Stimulated activated CD4-positive, alpha-beta T cell treated with anti-CD3 and anti-CD28 coated beads, Interleukin-4, amount 100 ng/mL, for 48 hours (primary cell): ENCODE measurements at places on chromosomes 1 and 21.

- no peak for DNase-seq
Measured at GRCh38 chr1:210663730-210664573, 335.2 kb downstream of the HHAT start.

DNA sequence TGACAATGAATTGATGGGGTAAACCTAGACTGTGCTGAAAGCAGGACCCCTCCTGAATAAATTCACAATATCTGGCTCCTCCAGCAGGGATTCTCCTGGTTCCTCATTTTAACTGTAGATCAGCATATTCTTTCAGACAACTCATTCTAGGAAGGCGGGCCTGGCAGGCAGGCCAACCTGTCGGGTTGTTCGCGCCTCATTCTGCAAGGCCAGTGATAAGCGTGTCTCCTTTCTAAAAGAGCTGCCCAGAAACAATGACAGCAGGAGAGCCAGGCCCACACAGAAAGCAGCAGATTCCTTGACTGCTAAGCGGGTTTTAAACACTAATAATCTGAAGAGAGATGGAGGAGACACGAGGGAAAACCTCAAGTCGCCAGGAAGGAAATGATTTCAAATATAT, 70.0 kb downstream of the NTPCR start:
- DNase-seq = no peak

GRCh38 chr1:94807742-94808491, 12.2 kb upstream of the SLC44A3 start:
- no peak for DNase-seq

- no peak for DNase-seq
Measured at GRCh38 chr1:86191958-86192357, 35.4 kb upstream of the COL24A1 start.

DNA sequence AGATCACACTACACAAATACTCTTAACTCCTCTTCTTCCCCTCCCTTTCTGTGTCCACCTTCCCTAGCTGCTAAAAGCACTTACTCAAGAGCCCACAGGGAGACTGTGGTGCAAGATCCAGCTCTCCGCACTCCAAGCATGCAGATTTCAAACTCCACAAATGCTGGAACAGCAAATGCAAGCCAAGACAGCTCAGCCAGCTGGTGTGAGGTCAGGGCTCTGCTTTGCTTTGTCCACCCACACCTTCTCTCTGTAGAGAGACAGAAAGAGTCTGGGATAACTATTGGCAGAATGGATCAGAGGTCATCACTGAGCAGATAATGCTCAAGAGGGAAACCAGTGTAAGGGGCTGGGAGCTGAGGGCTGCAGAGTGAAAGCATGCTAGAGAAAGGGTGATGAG, 45.2 kb upstream of the DPT start:
- DNase-seq = no peak

DNA sequence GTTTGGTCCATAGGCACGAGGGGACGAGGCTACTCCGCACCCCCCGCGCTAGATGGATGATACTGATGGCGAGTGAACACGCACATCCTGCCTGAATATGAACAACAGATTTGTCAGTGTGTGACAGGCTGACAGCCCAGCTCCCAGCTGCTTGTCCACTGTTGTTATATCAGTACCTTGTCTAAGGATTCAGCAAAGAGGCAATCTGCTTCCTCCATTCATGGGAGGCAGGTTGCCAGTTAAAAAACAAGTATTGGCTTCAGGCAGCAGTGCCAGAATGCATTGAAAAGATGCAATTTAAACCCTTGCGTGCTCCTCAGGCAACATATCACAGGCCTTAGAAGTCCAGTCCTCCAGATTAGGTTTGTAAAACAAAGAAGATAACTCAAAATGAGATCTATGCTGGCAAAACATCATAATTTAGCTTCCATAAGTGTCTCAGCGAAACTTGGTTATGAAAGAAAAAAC, 223.3 kb downstream of the GPATCH2 start:
- no peak for DNase-seq

DNA sequence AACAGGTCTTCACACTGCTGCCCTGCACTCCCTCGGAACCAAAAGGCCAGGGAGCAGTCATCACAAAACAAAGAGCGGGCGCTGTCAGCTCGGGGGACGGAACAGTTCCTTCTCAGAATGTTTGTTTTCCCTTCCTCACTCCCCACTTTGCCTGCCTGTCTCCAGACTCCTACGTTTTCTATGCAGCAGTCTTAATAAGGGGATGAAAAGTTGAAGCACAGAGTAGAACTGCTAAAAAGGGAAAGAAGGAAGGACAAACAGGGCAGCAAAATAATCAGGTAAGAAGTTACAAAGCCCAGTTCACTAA, 738 bp upstream of the GPR161 start:
- DNase-seq = no peak

- no peak for DNase-seq
Measured at GRCh38 chr1:39984951-39985350, 30.0 kb downstream of the MFSD2A start.
